GM10248 (cell line): ENCODE measurements at places on chromosomes 1 and 21.

DNA sequence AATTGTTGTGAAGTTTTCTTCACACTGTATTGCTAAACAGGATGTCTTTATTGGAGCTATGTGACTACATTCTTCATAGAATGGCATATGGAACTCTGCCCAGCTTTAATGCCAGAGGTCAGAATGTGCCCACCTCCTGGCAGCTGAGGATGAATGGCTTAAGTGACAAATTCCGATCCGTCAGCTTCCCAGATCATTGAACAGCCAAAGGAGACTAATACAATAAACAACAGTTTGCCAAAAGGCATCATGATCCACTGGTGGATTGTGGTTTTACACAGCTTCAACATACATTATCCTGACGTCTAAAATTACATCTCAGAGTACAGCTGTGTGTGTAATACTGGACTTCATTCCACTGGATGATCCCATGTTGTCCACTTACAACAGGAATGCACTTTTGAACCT is 68.7 kb upstream of the C1orf105 start:
- DNase-seq, result no peak

GRCh38 chr21:25115021-25115420 is 492.3 kb downstream of the MRPL39 start:
- DNase-seq, result no peak

GRCh38 chr1:36773827-36774541 is 260.3 kb downstream of the GRIK3 start:
- no peak for DNase-seq

DNA sequence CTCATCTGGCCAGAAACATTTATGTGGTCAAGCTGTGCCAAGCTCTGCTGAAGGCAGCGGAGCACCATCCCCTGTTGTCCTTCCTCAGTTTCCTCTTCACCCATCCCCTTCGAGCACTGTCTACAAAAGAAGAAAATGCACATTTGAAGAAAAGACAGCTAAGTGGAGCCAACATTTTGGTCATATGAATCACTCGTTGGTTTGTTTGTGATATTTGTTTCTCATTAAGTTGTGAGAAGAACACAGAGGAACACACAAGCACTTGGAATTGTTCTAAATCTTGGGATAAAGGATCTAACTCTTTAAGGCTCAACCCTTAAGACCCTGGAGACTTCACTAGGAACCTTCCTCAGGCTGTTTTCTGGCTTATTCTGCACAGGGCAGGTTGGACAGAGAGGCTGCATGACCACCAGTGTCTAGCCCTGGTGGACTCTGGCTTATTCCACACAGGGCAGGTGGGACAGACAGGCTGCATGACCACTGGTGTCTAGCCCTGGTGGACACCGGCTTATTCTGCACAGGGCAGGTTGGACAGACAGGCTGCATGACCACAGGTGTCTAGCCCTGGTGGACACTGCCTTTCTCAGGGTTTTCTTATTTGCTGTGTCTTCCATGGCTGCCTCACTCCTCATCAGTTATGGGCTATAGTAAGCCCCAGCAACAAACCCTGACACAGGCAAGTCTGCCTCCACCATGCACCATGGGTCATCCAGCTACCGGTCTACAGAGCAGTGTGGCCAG is 35.3 kb upstream of the COL6A2 start:
- no peak for DNase-seq

DNA sequence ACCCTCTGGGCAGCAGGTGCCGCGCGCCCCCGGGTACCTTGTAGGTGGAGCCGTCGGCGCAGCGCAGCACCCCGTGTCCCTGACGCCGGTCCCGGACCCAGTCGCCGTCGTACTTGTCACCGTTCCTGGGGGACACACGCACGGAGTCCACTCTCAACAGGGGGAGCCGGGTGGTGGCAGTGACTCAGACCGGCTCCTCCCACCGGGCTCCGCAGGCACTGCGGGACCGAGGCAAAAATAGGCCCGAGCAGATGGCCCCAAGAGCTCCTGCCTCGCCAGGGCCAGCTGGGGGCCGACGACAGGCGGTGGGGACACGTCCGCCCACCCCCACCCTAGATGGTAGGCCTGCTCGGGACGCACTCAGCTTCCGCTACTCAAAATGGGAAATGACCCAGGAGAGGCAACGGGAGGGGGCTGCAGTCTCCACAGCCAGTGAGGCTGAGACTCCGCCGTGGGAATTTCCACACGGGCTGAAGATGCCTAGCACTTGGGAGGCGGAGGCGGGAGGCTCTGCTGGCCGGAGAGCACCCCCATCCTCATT is 6.3 kb downstream of the MORN1 start:
- no peak for DNase-seq

DNA sequence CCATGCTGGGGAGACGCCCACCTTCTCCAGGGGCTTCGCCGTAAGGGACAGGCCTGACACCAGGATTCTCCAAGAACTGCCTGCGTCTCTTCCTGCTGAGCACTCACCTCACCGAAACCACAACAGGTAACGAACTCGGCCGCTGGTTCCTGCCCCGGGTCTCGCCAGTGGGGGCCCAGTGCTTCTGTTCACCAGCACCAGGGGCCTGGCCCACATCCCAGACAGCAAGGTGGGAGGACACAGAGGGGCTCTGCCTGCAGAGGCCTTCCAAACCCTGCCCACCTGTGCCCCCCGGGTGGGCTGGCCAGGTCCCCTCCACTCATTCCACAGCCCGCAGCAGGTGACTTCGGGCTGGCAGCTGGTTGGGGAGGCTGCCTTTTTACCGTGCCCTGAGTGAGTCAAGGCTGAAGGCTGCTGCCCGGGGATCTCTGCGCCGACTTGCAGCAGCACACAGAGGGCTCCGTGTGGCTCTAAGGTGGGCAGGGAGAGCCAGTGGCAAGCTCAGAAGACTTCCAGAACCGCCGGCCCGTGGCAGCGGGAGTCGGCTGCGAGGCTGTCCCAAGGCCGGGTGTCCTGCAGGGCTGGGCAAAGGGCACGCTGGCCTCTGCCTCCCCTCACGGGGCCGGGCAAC is 14.7 kb upstream of the COL18A1 start:
- DNase-seq, result no peak

- DNase-seq, result peak; percentile 6
Observed at GRCh38 chr1:80656014-80656636, 1144.6 kb upstream of the ADGRL2 start.

DNA sequence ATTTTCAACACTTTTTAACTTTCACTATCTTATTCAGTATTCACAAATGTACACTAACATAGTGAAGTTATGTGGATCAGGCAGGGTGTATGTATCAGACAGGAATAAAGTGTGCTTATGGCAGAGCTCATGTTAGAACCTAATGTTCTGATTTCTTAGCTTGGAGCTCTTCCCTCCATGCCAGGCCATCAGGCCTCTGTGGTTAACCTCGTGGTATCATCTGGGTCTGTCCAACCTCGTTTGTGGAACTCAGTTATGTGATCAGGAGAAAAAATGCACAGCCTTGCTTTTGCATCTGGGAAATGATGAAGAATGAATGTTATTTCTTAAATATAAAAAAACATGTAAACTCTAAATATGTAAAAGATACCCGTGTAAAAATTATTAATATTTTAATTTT is 86.9 kb downstream of the MPZL1 start:
- no peak for DNase-seq

GRCh38 chr1:212021563-212021962 is 13.8 kb downstream of the INTS7 start:
- DNase-seq, result no peak

GRCh38 chr1:116697548-116698243 is 30.2 kb upstream of the IGSF3 start:
- no peak for DNase-seq

DNA sequence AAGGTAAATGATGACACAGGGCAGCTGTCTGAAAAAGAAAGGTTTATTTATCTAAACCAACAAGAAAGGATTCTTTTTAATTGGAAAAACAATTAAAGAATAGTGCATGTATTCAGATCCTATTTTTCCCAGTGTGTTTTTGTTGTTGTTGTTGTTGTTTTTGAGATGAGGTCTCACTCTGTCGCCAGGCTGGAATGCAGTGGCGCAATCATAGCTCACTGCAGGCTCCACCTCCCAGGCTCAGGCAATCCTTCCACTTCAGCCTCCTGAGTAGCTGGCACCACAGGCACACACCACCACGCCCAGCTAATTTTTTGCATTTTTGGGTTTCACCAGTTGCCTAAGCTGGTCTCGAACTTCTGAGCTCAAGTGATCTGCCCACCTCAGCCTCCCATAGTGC is 22.1 kb downstream of the NEK2 start:
- no peak for DNase-seq

DNA sequence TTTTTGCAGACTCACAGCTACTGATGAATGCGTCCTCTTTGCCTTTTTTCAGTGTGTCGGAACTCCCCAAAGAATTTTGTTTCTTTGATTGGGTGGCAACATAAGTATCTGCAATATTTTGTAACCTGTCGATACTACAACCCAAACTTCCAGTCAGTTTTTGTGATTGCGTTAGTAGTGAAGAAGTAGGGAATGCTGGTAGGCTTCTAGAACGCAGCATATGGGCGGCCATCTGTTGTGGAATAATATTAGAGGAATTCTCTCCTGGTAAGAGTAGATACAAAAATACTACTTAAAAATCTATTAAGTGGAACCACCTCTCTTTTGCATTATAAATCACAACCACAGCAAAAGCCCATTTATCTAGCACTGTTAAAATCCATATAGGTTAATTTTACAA is 107.4 kb downstream of the LYST start:
- no peak for DNase-seq

- DNase-seq, result no peak
Observed at GRCh38 chr1:243980471-243980870, 70.6 kb upstream of the ZBTB18 start.

- DNase-seq, result no peak
Observed at GRCh38 chr1:159084152-159084551, 7.6 kb upstream of the AIM2 start.

GRCh38 chr1:42035205-42035829 is 116.6 kb upstream of the HIVEP3 start:
- peak; percentile 89 for DNase-seq

- DNase-seq, result no peak
Observed at GRCh38 chr1:75613916-75614315, 3.0 kb upstream of the SLC44A5 start.

- DNase-seq, result no peak
Observed at GRCh38 chr1:99652881-99653281, 7.0 kb downstream of the PALMD start.

GRCh38 chr1:166956872-166957271 is 18.5 kb downstream of the ILDR2 start:
- no peak for DNase-seq

- DNase-seq, result peak; percentile 58
Observed at GRCh38 chr1:157403203-157403602, 149.1 kb downstream of the FCRL5 start.

- no peak for DNase-seq
Observed at GRCh38 chr1:81220614-81221071, 580.1 kb upstream of the ADGRL2 start.

DNA sequence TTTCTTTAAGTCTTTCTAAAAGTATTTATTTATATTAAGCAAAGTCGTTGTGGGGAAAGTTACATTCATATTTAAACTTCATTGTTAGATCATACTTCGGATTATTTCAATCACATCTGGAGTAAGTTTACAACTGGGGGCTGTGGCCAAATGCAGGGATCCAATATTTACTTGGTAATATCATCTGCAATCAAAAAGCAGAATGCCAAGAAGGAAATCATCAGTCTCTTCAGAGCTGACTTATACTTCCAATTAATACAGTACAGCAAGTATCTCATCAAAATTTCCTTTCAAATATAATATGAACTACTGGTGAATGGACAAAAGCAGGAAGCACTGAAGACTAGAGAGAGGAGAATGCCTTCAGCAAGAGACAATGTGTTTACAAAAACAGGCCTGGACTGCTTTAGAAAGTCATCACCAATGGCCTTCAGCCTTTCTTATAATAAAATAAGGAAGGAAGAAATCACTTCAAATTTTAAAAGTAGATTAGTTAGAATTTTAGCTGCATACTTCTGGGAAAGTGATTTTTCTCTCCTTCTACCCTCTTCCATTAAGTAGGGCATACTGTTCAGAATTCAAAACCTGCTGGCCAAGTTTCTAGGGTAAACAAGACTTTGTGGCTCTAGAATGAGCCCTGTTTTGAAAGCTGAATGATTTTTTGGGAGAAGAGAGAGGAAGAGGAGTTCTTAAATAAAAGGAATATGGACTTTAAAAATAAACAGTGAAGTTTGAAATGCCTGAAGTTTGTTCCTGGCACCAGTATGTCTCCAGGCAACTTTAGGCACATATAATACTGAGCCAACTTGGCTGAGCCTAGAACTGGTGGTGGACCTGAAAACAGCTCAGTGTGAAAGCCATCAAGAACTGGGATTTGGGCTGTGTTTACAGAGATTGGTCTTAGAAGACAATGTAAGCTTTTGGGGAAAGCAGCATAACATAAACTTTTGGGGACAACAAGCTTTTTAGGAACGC is 22.2 kb upstream of the MYOC start:
- DNase-seq, result no peak

GRCh38 chr1:168050880-168051279 is 85.8 kb downstream of the GPR161 start:
- DNase-seq, result no peak

DNA sequence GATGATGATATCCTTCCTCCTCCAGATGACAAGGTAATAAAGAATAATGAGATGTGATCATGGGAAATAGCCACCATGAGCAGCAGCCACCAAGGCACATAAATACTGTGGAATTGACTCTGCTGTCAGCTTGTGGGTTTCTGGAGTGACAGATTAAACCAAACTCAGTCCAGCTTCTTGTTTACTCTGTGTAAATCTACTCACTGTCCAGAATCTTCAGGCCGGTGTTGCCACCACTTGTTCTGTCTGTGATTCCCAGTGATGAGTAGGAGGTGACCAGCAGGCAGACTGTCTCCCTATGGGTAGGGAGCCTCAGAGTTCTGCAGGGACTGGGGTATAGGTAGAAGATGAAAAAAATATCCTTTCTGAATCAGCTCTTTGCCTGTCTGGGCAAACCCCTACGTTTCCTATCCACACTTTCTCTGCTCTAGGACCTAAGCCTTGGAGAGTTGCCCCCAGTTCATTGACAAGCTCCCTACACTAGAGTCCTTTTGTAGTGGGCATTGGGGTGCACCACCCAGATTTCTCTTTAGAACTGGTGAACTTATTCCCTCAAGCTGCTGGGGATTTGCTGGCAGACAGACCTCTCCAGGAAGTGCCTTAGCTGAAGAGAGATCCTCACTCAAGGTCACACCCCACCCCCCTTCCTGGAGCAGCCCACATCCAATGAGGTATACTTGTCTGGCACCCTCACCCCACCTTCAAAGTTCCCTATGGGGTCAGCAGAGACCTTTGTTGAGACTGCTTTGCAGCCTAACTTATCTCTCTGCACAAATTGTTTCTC is 47.6 kb downstream of the ATP1A1 start:
- no peak for DNase-seq

DNA sequence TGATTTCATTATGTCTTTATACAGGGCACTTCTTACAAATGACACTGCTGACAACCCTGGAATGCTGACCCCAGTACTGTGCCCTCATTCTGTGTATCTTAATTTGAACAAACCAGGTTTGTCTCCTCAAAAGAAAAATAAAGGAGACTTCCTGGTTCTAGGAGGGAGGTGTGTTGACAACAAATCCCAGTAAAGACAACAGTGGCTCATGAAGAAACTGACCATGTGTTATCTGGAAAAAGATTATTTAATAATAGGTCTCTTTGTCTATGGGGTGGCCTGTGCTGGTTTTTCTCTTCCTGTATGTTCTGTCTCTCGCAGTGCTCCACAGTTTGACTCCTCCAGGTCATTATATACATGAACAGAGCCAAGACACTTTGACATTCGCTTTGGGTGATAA is 454.6 kb downstream of the LMO4 start:
- no peak for DNase-seq

GRCh38 chr1:180507795-180508724 is 5.7 kb upstream of the ACBD6 start:
- DNase-seq, result no peak

GRCh38 chr21:44872649-44873355 is 688 bp downstream of the PTTG1IP start:
- no peak for DNase-seq

GRCh38 chr1:9234223-9235095 is at the start of gene H6PD:
Gene H6PD, plus strand, starts transcription at chr1:9234774. Its CDS starts 10,161 bp downstream, at chr1:9244935.
- DNase-seq, result peak; percentile 99
